Left renal cortex interstitium (tissue), 4 donors: ENCODE measurements at places on chromosomes 16 and 17. TPM values are rescaled to one million over a fixed set of nuclear protein-coding genes. Genes with fewer than 3 reads are reported as not detected.

GRCh38 chr17:19383681-19384470 lies 3.1 kb downstream of the MFAP4 start:
- DNase-seq, result no peak

- no peak for DNase-seq
Observed at GRCh38 chr16:1413684-1414531, 596 bp downstream of the UNKL start.

FZD2 gene
- 55.1 TPM for polyA plus RNA-seq

GRCh38 chr16:49755313-49755620 lies 100.6 kb downstream of the ZNF423 start:
- no peak for DNase-seq

- DNase-seq, result no peak
Observed at GRCh38 chr16:30354423-30355143, 525 bp downstream of the CD2BP2 start.

GRCh38 chr17:82752371-82753200 lies 721 bp downstream of the TBCD start:
- no peak for DNase-seq

DNA sequence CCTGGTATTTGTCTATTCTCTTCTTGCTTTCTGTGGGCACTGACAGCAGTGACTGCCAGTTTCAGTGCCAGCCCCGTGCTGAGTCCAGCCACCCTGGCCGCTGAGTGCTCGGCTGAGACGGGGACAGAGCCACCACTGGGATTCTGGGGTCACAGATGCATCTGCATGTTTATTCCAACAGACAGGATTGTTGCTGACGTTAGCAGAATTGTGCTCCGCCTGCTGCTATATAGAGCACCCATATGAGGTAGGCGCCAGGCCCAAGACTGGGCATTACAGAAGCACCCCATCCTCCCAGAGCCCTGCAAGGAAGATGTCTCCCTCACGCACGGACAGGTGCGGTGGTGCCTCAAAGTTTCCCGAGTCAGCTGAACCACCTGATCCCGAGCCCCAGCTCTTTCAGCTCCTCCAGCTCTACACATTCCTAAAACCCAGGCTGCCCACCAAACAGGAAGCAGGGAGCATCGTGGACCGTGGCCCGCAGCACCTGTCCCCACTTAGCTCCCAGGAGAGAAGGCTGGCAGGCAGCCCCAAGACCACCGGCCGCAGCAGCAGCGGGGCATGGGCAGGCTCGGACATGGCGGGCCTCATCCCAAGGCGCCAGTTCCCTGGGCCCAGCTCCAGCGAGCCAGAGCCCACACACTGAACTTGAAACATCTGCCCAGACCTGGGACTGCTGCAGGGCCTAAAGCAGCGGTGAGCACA lies 44.9 kb upstream of the RASD1 start:
- no peak for DNase-seq

PRAC2 gene
- polyA plus RNA-seq, result not detected

GRCh38 chr17:59425085-59425931 lies 93.9 kb downstream of the YPEL2 start:
- DNase-seq, result no peak

GCGR gene
- polyA plus RNA-seq, result 15.8 TPM

DNA sequence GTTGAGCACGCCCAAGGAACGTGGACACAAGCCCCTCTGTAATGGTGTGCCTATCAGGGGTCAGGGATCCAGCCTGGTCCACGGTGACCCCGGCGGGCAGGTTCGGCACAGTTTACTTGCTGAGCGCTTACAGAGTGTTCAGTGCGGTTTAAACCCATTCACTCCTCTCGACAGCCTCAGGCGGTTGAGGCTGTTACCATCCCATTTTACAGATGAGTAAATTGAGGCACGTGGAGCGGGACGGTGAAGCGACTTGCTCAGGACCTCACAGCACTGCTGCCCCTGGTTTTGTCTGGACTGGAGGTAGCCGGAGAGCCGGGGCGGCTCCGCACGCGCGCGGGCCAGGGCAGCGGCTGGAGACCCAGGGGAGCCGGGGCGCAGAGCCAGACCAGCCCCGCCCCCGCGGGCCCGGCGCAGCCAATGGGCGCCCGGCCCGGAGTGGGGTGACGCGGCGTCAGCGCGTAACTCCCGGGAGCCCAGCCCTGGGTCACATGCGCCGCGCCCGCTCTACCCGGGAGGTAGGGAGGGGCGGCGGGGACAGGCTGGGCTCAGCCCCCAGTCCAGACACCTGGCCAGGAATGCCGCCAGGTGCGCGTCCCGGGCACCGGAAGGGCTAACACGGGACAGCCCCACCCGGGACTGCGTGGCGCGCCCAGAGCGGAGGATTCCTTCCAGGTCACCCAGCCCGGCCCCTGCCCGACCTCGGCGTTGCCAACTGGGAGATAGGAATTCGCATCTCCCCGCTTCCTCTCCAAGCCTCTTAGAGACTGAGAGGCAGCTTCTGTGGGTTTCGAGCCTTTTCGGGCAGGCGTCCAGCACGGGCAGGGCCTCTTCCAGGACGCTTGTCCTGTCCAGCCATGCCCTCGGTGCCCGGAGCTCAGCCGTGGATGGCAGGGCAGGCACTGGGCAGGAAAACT lies 3.3 kb upstream of the SREBF1 start:
- DNase-seq, result peak; percentile 66

- no peak for DNase-seq
Observed at GRCh38 chr17:50213026-50214022, 11.9 kb upstream of the COL1A1 start.

DNA sequence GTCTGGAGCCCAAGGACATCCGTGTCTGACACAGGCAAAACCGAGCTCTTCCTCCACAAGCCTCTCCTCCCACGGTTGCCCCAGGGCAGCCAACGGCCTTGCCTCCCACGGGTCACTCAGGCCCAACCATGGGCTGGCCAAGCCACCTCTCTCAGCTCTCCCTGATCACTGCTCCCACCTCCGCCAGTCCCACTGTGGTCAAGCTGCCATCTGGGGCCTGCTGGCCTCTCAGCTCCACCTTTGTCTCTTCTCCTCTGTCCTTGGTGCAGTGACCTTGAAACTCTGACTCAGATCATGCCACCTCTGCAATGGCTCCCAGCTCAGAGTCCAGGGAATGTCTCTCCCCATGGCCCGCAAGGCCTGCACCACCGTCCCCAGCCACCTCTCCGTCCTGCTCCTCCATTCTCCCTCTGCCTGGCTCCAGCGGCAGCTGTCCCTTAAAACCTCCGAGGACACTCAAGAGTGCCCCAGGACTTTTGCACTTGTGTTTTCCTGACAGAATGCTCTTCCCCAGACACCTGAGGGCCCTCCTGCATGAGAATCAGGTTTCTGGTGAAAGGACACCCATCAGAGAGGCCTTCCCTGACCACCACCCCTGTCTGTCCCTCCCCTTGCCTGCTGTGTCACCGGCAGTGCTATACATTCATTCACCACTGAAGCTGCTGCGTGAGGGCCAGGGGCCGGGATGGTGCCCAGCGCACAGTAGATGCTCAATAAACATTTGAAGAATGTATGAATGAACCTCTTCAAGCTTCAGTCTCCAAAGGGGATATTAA lies 19.3 kb downstream of the PEMT start:
- DNase-seq, result no peak

KRTAP1-5 gene
- not detected for polyA plus RNA-seq
